ENCODE measurements at places on chromosomes 5 and 9.

GRCh38 chr5:75281716-75282465, 45.2 kb upstream of the ANKRD31 start:
- no peak for DNase-seq

- no peak for DNase-seq
Measured at GRCh38 chr5:172509405-172509781, 55.1 kb upstream of the SH3PXD2B start.

DNA sequence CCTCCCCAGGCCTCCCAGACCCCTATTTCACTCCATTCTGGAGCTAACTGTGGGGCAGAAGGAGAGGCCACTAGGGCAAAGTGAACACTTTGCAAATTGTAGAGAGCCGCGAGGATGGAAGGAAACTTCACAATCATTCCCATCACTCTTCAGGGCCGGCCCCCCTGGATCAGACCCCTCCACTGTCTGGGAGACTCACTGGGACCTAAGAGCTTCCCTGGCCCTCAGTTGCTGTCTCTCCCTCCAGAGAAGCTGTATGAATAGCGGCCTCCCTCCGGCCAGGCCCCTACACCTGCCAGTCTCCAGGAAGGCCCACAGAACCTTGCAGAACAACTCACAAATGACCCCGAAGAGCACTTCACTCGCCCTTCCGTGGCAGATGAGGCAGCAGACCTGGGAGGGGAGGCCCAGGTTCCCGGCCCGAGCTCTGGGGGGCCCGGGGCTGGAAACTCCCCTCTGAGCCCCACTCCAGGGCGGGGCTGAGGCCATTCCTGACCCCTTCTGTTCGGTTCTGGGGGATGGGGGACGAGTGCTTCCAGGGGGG, 141.9 kb upstream of the IER5L start:
- no peak for DNase-seq

DNA sequence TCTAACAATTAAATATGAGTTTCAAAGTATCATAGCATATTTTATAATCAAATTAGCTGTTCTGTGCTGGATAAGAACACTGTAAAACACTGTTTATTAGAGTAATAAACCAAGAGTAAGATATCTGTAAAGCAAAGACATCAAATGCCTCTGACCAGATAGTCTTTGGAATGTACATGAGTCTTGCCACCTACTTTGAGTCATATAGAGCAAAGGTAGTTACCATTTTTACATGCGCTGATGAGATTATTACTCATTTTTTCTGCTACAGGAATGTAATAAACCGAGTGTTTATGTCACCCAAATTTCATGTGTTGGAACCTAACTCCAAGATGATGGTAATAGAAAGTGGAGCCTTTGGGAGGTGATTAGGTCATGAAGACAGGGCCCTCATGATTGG, 654.5 kb downstream of the CETN3 start:
- DNase-seq = no peak

DNA sequence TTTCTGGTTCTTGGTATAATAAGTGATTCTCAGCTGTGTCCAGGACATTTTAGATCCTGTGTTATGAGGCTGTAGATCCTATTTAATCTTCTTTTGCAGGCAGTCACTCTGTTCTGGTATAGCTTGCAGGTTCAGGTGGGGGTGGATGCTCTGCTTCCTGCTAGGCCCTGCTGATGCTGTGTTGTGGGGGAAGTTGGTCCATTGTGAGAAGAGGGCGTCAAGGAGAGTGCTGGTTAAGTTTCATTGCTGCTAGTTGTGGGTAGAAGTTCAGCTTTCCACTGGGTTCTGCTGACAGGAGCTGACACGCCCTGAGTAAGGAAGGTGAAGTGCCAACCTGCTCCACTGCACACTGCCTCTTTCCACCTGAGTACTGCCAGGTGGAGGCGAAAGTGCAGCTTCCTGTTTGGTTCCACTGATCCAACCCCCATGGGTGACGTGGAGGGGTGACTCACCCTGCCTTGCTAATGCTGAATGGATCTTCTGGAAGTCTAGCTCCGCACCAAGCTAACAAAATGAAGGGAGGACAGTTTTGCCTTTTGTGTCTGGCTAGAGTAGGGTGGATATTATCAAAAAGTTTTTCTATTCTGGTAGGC, 16.3 kb downstream of the NMRK1 start:
- no peak for DNase-seq

- DNase-seq = no peak
Measured at GRCh38 chr5:110909950-110910349, 161.6 kb upstream of the TSLP start.

DNA sequence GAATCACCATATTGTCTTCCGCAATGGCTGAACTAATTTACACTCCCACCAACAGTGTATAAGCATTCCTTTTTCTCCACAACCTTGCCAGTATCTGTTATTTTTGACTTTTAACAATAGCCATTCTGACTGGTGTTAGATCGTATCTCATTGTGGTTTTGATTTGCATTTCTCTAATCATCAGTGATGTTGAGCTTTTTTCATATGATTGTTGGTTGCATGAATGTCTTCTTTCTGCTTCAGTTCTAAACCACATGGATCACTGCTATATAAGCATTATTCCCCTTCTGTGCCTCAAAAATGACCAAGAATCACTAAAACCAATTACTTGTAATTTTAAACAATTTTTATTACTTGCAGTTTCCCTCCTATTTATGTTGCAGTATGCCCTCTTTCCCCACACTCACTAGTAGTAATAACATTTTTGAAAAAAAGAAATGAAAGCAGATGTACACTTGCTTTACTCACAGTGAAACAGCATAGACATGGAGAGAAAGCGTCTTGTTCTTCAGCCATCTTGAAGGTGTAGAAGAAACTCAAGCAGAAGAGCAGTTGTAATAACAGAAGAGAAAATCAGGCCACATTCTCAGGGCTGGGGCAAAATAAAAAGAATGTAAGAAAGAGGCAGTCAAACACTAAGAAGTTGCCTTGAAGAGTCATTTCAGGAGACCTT, 4.5 kb upstream of the TMEM252 start:
- DNase-seq = no peak

DNA sequence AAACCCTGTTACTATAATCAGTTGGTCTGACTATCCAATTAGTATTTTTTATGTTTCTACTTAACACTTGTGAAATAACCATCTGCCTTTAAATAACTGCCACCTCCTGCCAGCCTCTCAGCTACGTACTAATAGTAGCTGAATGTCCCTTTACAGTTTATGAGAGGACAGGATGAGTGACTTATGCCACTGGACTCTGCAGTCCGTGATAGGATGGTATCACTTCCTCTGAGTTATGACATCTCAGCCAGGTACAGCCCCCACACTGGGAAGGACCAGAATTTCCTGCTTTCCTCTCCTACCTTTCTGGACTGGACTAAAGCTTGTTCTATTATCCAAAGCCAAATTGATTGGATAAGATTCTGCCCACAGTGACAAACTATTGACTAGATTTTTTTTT, 102.9 kb downstream of the ZFAND5 start:
- no peak for DNase-seq

GRCh38 chr5:126976520-126977172, 53.7 kb downstream of the MARCHF3 start:
- DNase-seq = no peak

DNA sequence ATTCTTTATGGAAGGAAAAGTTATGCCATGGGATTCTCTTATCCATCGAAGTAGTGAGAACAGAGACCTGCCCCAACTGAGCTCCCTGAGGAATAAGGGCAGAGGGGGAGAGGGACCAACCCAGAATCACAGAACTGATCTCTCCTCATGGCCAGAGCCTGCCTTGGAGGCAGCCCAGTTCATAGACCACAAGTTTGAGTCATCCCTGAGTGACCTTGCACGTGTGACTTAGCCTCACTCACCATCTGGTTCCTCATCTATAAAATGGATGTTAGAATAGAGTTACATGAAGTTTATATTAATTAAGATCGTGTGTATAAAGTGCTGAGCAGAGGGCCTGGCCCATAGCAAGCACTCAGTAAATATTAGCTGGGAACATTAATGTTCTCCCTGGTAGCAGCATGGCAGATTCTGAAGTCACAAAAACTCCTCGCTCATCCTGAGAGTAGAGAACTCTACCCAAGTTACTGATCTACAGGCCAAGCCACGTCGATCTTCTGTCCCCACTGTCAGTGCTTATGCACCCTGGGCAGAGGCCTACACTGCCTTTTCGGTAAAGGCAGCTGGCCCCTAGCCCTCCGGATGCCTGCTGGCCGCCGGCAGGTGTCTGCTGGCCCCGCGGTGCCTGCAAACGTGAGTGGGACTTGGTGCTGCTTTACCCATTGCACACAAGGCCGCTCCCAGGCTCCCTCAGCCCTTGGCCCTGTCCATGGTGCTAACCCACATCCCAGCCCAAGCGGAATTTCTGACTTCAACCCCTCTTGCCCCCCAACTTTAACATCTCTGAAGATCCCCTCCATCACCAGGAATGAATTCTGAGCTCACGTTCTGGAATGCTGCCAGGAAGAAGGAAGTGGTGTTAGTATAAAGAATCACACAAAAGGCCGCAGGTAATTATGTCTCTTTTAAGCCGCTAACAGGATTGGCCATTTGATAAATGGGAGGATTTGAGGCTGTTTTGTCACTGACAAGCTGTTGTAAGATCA, 61.1 kb upstream of the ARAP3 start:
- no peak for DNase-seq

GRCh38 chr5:168699002-168699401, 119.8 kb upstream of the PANK3 start:
- DNase-seq = no peak

- no peak for DNase-seq
Measured at GRCh38 chr5:170743876-170744212, 39.7 kb upstream of the GABRP start.

GRCh38 chr5:142779163-142779840, 9.1 kb downstream of the ARHGAP26 start:
- no peak for DNase-seq

GRCh38 chr5:33817301-33817700, 74.5 kb downstream of the ADAMTS12 start:
- no peak for DNase-seq

- no peak for DNase-seq
Measured at GRCh38 chr9:130640681-130641080, 23.7 kb upstream of the PRDM12 start.

DNA sequence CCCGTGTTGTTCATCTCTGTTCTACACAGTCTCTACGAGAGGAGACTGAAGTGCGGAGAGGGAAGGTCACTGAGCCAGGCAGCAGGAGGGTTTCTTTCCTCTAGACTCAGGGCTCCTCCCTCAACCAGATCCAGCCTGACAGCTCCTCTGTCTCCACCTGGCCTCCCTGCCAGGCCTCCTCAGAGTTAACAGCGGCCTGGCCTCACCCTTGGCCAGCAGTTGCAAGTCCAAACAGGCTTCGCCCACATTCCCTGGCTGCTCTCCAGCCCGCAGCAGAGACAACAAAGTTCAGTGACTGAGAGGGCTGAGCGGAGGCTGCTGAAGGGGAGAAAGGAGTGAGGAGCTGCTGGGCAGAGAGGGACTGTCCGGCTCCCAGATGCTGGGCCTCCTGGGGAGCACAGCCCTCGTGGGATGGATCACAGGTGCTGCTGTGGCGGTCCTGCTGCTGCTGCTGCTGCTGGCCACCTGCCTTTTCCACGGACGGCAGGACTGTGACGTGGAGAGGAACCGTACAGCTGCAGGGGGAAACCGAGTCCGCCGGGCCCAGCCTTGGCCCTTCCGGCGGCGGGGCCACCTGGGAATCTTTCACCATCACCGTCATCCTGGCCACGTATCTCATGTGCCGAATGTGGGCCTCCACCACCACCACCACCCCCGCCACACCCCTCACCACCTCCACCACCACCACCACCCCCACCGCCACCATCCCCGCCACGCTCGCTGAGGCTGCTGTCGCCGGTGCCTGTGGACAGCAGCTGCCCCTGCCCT, at the start of gene HRCT1:
TSS of gene HRCT1 (plus strand) at position 291 of the 768 bp plus-strand sequence. CDS start at position 377, 86 bp downstream.
- DNase-seq = no peak

- DNase-seq = no peak
Measured at GRCh38 chr9:34896112-34896511, 62.0 kb upstream of the PHF24 start.

DNA sequence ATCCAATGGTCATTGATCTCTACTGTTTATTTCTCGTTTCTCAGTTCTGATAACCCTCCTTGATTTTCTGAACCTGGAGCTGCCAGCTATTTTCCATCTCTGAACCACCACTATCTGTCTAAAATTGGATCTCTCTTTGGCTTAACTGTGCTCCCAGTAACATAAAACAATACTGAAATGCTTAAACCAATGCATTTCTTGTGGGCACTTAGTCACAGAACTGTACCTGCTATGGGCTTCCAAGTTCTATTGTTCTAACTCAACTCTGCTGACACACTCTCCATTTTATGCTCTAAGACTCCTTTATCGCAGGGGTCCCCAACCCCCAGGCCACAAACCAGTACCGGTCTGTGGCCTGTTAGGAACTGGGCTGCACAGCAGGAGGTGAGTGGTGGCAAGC, 120.6 kb downstream of the LHFPL2 start:
- no peak for DNase-seq

DNA sequence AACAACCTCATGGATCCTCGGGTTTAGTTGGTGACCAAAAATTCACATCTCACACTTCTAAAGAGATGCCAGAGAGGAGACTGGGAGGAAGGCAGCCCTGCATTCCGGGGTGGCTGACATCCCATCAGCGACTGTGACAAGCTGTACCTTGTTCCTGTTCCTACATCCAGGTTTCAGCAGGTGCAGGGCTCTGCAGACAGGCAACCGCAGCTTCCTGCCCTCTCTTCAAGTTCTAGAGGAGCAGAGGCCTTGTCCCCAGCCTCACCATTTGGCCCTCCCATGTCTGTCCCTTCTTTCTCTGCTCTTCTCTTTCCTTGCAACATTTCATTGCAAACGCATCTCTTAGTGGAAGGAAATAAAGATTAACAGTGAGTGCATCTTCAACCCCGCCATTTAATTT, 454.6 kb downstream of the IRX1 start:
- DNase-seq = no peak

GRCh38 chr5:154756009-154756867, 1.1 kb downstream of the LARP1 start:
- no peak for DNase-seq

GRCh38 chr5:53194086-53194485, 84.5 kb upstream of the MOCS2 start:
- DNase-seq = no peak

DNA sequence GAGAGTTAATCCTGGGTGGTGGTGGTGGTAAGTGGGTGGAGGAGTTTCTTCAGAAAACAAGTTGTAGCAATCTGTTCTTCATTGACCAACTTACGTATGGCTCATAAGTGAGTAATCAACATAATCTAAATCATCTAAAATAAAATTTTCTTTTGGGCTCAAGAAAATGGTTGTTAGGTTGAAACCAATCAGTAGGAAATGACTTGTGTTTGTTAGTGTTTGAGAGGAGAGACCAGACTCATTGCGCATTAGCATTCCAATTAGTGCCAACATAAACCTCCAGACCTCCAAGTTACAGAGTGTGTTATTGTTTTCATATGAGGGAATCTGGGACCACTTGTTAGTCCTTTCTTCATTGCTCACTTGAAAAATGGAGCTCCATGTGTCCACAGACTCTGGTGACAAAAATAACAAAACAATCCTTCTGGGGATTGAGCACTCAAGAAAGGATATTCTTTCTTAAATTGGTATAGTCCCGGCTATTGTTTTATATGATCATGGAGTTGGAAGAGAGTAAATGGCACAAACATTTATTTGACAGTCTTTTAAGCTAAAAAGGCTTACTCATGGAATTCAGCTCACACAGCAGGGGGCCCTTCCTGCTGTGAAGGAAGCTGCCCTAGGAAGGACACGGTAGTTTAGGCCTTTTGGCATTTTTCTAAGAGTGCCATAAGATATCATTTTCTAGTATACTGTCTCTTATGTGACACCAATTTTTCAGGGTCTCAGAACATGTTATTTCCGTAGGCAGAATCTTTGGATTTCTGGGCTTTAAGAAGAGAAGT, 441.1 kb downstream of the EBF1 start:
- DNase-seq = no peak
